ENCODE measurements at places on chromosomes 12 and 14.

DNA sequence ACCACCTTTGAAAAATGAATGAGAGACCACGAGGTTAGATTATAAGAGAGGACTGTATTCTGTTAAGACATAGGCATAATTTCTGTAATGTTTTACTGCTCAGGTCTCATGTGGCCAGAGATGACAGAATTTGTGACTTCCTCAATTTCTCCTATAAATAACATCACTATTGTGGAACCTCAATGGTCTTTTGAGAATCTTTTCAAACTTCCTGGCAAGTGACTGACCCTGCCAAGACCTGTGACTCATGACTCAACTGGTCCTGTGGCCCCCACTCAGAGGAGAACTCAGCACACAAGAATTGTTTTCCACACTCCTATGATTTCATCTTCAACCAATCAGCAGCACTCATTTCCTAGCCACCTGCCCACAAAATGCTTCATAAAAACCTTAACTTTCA is 508.2 kb upstream of the ATP2B1 start:
- no peak for DNase-seq

- DNase-seq: no peak
These were observed 25.7 kb downstream of the AQP6 start for GRCh38 chr12:49998453-49998852.

DNA sequence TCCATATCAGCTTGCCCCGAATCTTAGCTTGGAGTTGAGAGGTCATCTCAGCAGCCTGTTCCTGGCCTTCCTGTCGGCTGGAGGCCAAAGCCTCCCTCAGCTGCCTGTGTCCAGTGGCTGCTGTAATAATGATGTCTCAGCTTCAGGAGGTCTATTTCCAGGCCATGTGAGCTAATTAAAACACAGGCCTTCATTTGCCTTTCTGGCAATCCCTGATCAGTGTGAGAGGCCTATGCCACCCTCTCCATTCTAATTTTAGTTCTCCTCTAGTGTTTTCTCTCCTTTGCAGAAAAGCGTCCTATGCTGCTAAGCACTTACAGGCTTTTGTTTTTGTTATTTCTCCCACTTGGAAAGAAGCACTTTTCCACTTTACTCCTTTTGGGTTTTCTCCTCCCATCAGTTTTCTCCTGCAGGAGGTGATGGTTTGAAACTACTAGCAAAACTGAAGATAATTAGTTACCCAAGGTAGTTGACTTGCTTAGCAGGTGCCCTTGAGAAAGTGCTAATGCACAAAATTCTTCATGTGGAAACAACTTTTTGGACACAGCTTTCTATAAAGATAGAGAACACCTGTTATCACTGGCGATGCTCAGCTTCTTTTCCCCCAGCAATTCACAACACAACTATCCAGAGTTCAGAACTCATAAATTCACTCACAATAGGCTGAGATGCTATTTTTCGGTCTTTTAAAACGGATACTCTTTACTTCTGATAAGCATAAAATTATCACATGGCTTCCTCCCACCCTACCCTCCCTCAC is 255.3 kb upstream of the GARIN6 start:
- no peak for DNase-seq

DNA sequence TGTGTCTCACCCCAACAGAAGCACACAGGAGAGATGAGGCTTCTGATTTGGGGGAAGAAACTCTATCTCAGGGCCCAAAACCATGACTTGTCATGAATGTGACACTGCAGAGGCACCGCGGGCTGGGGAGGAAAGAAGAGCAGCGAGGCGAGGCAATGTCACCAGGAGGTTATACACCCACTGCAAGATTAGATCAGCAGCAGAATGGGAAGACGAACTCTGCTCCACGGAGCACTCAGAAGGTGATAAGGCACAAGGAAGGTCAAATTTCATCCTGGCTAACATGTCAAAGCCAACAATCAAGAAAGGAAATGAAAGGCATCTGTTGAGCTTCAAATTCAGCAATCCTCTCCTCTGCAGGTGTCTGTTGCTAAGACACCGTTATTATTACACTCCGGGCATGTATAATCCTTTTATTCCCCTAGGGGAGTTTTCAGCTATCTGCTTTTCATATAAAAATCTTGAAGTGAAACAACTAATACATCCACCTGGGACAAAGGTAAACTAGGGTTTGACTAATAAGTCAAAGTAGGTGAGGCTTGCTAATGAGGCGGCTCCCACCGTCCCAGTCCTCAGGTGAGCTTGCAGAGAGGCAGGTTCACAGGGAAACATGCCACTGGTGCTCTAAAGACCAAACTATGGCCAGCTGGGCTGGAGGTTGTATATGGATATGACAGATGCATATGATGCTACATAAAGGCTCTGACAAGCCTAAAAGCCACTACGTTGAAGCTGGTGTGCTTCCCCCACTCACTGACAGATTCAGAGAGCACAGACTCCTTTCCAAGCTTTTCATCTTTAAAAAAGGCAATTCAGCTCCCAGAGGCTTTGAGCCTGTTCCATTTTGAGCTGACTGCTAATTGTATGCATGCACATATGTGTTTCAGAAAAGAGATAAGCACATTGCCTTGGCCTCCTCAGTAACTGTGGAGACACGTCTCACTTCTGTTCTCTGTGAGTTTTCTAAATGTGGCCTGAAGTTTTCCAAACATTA is 221.2 kb downstream of the NELL2 start:
- DNase-seq: no peak

DNA sequence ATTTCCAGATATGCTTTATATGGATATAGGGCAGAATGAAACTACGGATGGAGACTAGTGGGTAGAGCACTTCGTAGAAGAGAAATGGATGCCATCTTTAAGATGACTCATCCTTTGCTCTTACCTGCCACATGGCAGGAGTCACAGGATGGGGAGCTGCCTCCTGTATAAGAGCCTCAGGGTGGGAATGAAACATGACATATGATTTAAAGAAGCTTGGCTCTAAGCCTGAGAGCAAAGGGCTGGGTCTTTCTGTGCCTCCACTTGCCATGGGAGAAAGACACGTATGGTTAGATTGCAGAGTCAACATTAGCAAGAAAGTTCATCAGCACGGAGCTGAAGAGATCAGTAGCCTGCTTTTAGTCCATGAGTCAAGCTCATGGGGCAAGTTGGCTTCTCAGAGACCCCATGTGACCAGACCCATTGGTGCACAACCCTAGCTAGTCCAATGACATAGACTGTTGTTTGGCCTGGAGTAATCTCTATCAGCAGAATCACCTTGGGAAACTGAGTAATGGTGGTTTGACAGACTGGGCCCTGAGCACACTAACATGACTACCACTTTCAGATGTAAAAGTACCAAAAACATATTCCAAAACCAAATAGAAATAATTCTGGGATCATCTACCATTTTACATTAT is 38.1 kb upstream of the IL22 start:
- no peak for DNase-seq

DNA sequence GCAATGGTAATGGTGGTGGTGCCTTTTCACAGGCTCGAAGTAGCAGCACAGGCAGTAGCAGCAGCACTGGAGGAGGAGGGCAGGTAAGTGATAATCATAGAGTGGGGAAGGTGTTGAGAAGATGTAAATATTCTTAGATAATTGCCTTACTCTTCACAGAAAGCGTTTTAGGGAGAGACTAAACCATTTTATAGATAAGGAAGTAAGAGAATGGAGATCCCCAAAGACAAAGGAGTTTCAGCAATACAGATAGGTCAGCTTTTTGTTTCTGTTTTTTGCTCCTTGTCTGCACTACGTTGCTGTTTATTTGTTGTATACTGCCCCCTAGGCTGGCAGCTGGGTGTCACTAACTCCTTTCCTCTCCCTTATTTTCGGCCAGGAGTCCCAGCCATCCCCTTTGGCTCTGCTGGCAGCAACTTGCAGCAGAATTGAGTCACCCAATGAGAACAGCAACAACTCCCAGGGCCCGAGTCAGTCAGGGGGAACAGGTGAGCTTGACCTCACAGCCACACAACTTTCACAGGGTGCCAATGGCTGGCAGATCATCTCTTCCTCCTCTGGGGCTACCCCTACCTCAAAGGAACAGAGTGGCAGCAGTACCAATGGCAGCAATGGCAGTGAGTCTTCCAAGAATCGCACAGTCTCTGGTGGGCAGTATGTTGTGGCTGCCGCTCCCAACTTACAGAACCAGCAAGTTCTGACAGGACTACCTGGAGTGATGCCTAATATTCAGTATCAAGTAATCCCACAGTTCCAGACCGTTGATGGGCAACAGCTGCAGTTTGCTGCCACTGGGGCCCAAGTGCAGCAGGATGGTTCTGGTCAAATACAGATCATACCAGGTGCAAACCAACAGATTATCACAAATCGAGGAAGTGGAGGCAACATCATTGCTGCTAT is 2.0 kb downstream of the SP1 start:
- peak; percentile 19 for DNase-seq

GRCh38 chr12:62640910-62641448 is 174.4 kb downstream of the MON2 start:
- no peak for DNase-seq

- DNase-seq: no peak
These were observed 75.8 kb upstream of the CEP83 start for GRCh38 chr12:94535510-94535921.

DNA sequence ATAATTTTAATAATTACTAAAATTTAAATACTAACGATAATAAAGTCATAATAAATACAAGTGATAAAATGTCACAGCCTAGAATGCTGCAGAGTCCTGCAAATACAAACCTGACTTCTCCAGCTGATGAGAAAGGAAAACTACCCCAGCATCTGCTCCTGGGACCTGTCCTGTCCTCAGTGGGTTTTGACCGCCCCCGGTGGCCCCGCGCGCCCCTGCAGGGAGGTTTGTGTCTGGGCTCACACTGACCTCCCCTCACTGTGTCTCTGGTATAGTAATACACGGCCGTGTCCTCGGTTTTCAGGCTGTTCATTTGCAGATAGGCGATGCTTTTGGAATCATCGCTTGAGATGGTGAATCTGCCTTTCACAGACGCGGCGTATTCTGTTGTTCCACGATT is 1139.4 kb downstream of the TMEM121 start:
- DNase-seq: no peak

GRCh38 chr12:54734196-54734950 is 86.2 kb upstream of the DCD start:
- no peak for DNase-seq

DNA sequence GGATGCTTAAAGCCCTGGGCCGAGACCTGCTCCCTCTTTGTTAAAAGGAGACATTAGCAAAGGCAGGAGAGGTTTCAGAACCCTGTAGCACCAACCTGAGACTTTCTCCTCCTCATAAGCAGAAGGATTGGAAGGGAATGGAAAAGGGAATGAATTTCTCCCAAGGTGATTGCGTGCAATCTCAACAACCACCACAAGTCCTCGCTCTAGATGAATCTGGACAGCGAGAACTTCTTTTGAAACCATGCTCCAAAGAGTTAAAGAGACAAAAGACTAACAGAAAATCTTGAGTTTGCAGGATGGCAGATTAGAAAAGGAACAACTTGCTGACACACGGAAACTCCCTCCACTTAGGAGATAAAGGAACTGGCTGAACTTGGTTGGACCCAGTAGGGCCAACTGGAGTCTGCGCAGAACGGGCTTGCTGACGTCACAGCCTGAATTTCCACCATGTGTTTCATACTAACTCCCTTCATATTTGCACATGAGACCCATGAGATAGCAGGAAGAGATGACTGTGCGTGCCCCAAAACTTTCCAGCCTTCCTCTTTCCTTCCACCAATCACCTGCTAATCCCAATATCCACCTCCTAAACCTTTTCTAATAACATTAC is 137.0 kb downstream of the PTPN11 start:
- no peak for DNase-seq

GRCh38 chr14:72254937-72255472 is 322.8 kb downstream of the RGS6 start:
- DNase-seq: no peak

DNA sequence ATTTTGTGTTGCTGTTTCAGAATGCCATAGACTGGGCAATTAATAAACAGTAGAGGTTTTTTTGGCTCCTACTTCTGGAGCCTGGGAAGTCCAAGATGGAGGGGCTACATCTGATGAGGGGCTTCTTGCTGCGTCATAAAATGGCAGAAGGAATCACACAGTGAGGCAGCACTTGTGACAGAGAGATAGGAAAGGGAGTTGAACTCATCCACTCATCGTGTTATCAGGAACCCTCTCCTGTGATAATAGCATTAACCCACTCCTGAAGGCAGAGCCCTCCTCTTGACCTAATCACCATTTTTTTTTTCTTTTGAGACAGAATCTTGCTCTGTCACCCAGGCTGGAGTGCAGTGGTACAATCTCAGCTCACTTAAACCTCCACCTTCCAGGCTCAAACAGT is 9.7 kb downstream of the TDG start:
- no peak for DNase-seq

DNA sequence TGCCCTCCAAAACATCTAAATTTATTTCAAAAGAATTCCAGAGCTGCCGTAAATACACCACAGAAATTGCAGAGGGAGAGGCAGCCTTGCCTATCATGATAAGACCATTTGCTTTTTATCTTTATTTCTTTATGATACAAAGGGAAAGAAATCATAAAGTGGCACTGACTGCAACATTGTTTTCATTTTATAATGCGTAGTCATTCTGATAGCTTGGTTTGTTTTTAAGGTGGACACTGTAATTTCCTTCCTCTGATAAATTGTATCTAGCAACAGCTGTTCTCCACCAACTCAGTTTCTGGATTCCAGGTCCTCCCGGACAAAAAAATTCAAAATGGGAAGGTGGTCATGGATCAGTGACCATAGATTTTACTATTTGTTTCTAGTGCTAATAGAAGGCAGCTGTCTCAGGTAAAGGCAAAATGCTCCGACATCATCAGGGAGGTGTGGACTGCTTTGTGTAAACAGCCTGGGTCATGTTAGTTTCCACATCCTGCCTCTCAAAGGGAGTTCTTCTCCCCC is 623 bp upstream of the TSPAN8 start:
- no peak for DNase-seq

GRCh38 chr14:102940729-102941362 is 18.4 kb downstream of the AMN start:
- DNase-seq: no peak

Data from activated T-helper 9 cell treated with anti-CD3 and anti-CD28 coated beads, Interleukin-2, amount 50 U/mL, for 16 hours (primary cell).